ENCODE measurements at places on chromosomes 6 and 20. TPM values are rescaled to one million over a fixed set of nuclear protein-coding genes. Genes with fewer than 3 reads are reported as not detected.

The EPPIN gene
- total RNA-seq = not detected

The DLK2 gene
- total RNA-seq = 0.60 TPM

The RBM12 gene
- 161 TPM for total RNA-seq

The PRSS16 gene
- 29.8 TPM for total RNA-seq

The NRSN1 gene
- total RNA-seq = not detected

The PIGU gene
- total RNA-seq = 44.3 TPM

The SLC16A10 gene
- total RNA-seq = 8.1 TPM

The PLN gene
- total RNA-seq = 0.55 TPM

The SLC44A4 gene
- total RNA-seq = 17.5 TPM

The COL9A3 gene
- total RNA-seq = 81.5 TPM

The CCHCR1 gene
- 47.3 TPM for total RNA-seq

The TPD52L1 gene
- 33.8 TPM for total RNA-seq

The PSORS1C2 gene
- not detected for total RNA-seq

The GPR63 gene
- total RNA-seq = 3.0 TPM

DNA sequence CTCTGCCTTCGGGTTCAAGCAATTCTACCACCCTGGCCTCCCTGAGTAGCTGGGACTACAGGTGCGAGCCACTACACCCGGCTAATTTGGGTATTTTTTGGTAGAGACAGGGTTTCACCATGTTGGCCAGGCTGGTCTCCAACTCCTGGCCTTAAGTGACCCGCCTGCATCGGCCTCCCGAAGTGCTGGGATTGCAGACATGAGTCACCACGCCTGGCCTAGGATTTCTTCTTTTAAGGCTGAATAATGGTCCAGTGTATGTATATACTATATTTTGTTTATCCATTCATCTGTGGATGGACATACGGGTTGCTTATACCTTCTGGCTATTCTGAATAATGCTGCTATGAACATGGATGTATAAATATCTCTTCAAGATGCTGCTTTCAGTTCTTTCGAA, 17.1 kb downstream of the RIOK1 start:
- no peak for DNase-seq

GRCh38 chr6:83536034-83536646, 23.8 kb downstream of the PRSS35 start:
- peak; percentile 19 for DNase-seq

- DNase-seq = no peak
These were observed 2.4 kb downstream of the MYO6 start for GRCh38 chr6:75751443-75751842.

DNA sequence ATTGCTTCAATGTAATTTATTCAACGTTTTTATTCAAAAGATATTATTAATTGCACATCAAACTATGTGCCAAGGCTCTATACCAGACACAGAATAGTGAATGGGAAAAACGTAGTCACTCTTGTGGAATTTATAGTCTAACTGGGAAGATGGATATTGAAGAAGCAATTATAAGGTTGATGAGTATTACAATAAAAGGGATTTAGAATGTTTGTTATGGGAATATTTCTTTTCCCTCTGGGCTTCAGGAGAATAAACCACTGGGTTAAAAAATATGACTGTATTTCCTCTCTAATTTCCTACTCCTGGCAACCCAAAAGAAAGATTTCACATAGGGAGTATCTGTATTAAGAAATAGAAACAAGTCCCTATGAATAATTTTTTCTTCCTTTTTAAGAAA, 25.1 kb upstream of the UTRN start:
- no peak for DNase-seq

DNA sequence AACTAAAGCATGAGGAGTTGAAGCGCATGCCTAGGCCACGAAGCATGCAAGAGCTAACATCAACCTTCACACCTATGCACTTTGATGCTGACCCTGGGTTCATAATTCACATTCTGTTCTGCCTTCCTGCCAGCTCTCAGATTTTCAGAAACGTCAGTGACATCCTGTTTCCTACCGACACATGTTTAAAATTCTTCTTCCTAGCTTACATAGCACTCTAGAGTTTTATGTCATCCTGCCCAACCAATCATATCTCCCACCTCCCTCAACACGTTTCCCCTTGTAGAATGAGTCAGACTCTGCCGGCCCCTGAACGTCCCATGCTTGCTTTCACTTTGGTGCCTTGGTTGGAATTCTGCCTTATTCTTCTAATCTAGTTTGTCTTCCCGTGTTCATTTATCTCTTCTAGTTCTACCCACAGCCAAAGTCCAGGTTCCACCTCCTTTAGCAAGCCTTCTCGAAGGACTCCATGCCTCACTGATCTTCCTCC, 97.2 kb upstream of the MAP7 start:
- no peak for DNase-seq

DNA sequence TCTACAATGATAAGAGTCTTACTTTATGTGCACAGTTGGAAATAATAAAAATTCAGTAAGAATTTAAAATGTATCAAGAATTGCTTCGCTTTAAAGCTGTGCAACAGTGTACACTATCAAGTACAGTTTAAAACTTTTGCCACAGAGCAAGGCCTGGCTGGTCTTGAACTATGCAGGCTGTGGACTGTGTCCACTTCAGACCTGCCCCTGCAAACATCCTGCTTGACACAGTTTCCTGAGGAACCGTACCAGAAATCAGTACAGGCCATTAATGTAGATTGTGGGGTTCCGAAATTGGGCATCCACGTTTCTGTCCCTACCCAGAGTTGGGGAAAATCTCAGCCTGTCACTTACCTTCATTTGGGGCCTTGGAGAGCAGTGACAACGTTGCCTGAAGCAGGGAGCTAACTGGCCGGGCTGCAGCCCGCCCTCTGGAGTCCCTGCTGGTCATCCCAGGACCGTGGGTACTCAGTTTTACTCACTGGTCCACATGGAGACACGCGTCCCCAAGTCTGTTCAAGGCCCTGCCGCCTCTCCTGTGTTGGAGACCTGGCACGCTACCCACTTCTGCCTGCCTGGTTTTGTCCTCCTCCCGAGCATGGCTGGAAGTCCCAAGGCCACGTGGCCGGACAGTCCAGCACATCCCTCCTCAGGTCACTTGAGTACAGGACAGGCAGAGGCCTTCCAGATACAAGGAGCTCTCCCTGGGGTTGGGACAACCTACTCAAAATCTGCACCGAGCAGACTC, 8.4 kb downstream of the NINL start:
- DNase-seq = no peak

- DNase-seq = no peak
These were observed 5.6 kb upstream of the MAN1A1 start for GRCh38 chr6:119355157-119355556.

DNA sequence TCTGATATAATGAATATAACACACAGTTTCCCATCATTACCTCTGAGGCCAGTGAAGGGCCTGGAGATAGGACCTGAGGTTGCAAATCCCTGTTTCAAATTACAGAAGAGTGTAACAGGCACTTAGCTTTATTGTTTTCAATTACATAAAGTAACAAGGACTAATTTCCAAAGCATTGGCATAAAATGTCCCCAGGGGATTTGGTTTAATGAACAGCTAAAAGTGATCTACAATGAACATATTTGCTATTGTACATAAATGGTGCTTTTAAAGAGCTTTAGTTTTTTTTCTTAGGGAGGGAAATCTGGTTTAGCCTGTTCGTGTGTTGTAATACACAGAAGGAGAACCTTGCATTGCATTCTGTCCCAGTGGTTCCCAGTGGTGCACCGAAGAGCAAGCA, 54.4 kb downstream of the HMGN3 start:
- DNase-seq = no peak

DNA sequence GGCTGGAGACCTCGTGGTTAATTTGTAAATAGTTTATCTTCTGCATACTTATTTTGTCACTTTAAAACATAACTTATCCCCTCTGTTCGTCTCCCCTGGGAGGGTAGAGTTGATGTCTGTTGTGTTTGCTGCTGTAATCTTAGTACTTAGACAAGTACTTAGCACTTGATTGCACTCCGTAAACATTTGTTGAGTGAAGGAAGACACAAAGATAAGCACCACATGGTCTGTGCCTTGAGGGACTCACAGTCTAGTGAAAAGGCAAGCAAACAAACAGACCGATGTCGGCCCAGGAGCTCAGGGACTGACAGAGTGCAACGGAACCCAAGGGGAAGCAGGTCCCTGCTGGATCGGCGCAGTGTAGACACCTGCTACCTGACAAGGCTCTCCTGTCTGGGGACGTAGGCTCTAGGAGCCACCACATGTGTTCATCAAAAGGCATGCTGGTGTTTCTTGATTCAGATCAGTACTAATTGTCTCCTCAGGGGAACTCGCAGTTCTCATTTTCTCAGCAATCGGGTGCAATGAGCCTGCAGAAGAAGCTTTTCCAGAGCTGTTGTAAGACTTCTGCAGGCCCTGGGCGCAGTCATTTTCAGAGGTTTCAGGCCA, 31.4 kb downstream of the EDN3 start:
- DNase-seq = no peak

DNA sequence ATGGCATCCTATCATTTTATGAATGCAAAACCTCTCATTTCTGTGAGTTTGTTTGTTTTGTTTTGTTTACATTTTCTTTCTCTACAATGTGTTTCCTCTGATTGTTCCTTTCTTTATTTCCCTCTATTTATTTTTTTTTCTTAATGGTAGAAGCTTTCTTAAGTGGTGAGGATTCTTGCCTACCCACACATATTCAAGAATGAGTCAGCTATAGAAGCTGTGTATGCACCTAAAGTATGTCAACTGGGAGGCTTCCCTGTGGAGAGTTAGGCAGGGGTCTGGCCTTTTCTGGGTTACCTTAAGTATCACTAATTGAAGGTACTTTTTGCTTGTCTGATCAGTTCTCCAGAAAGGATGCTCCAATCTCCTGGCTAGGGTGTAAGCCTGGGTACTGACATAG, 354.0 kb downstream of the ESR1 start:
- no peak for DNase-seq

DNA sequence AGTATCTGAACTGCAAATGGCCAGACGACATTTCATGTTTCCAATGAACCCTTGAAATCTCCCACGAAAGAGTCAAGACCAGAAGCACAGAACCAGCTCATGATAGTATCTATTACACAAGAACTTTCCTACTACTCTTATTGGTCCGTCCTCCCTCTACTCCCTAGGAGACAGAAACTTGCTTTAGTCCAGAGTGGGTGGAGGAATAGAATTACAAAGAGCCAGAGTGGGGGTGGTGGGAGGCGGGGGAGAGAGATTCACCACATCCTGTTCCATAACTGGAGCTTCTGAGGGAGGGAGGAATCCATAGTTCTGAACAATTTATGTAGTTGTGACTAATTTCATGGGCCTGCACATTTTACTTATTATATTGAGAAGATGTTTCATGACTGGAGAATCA, 18.5 kb upstream of the WFDC10A start:
- no peak for DNase-seq

- DNase-seq = no peak
These were observed 31.4 kb downstream of the RAMACL start for GRCh38 chr6:166555086-166555485.

DNA sequence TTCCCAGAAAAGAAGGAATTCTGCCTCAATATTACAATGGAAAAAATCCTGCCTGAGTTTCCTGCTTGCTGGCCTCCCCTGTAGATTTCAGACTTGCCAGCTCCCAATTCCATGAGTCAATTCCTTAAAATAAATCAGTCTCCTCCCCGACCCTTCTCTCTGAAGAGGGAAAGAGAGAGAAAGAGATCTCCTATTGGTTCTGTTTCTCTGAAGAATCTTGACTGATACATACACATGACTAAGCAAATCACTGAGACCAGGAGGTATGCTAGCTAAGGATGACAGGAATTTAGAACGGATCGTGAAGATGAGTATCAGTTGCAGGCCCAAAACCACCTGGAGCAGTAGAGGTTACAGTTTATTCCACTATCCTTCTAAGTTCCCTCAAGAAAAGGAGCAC, 11.3 kb upstream of the RBM24 start:
- DNase-seq = no peak

DNA sequence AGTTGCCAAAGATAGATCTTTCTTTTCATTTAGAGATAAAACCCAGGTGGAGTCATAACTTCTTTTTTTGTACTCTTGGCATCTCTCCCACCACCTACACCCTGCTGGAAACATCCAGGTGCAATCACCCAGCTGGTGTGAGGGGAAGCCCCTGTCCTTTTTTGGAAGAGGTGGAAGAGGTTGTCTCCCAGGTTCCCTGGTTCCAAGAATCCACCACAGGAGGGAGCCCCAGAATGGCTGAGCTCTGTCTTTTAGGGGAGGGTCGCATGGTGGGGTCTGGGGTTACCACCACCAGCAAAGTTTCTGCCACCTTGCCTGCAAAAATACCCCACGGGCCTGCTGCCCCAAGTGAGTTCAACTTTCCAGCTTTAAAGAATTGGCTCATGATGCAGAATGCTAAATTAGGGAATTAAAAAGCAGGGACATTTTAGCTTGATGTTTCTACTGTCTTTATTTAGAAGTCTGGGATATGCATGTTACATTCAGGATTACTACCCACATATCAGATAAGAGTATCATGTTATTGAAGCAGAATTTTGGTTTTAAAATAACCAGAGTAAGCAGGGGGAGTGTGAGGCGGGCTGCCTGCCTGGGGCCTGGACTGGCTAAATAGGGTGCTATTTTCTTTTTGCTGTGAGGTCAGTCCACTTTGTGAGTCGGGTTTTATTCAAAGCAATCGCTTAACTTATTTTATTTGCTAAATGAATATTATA, 11.0 kb downstream of the SMOC2 start:
- no peak for DNase-seq

DNA sequence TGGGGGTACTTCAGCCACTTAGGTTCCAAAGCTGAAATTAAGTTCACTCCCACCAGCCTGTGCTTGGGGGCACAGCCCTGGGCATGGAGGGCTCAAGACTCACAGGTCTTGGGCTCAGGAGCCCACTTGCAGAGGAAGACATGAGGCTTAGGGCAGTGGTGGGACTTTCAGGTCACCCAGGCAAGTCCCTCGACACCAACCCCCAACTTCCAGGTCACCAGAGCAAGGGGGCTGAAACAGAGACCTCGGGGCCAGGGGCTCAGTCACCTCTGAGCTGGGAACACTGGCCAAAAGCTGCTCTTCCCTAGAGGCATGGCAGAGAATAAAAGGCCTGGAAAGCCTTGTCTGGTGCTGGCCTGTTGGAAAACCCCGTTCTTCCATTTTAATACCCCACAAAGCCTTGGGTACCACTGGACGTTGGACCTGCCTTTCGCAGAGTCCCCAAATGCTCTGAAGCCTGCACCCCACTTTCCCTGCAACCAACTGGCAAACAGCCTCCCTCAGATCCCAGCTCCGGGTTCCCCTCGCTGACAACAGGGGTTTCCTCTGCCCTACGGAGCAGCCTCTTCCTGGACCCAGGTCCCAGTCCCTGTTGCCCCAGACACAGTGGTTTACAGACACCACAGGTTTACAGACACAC, 160.9 kb upstream of the PMEPA1 start:
- DNase-seq = no peak

GRCh38 chr6:74638412-74638811, 567.4 kb downstream of the COL12A1 start:
- DNase-seq = no peak

- DNase-seq = no peak
These were observed 859.7 kb downstream of the EPHA7 start for GRCh38 chr6:92559611-92560010.

DNA sequence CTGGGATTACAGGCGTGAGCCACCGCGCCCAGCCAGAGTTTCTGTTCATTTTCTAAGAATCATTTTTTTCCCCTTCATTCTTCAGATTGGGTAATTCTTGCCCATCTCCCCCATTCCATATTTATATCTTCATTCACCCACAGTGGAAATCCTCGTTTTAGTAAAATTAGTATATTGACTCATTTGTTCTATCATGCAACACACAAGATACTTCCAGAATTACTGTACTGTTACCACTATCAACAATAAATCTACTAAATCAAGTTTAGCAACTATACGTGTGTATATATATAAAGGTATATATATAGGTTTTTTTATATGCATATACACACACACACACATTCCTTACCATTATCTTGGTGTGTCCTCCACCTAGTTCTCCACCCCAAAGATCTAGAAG, 41.2 kb upstream of the KCNG1 start:
- DNase-seq = no peak

GRCh38 chr6:99993533-99994251, at the start of gene MCHR2:
MCHR2 (minus strand) TSS chr6:99994223; CDS start chr6:99956147, 38,076 bp downstream.
- DNase-seq = no peak
